A549 treated with Hydrocortisone at 1 μM for 4 hours (cell line): ENCODE measurements at places on chromosomes 1 and 21. TPM values are rescaled to one million over a fixed set of nuclear protein-coding genes. Genes with fewer than 3 reads are reported as not detected.

The PPIH gene
- total RNA-seq = 58.8 to 67.3 TPM (median 65.3 TPM) in 5 replicates

The GUCA2A gene
- total RNA-seq = 0.29 TPM in 1 of 5 replicates, not detected in the others

The LINGO4 gene
- total RNA-seq = not detected in 5 replicates

The PODN gene
- total RNA-seq = 0.05 TPM in 1 of 5 replicates, not detected in the others

The EPHX1 gene
- 204 to 240 TPM (median 210 TPM) in 5 replicates for total RNA-seq

The TEX38 gene
- 0.16 TPM in 1 of 5 replicates, not detected in the others for total RNA-seq

The C1orf94 gene
- total RNA-seq = not detected in 5 replicates

The CRYBG2 gene
- 1.2 to 2.2 TPM (median 1.5 TPM) in 5 replicates for total RNA-seq

The LRRC39 gene
- 0.06 to 0.13 TPM (median 0.08 TPM) in 5 replicates for total RNA-seq

The INSRR gene
- total RNA-seq = not detected in 5 replicates
